Testis (tissue), 5 donors: ENCODE measurements at places on chromosomes 3 and 15. TPM values are rescaled to one million over a fixed set of nuclear protein-coding genes. Genes with fewer than 3 reads are reported as not detected.
A peak's percentile ranks its signal among the peaks of the same experiment; 100 is the strongest.

KCNMB2 gene
- total RNA-seq = not detected

SH2D7 gene
- 1.5 TPM for total RNA-seq

LRRK1 gene
- 24.6 TPM for total RNA-seq

SLC24A1 gene
- total RNA-seq = 24.3 TPM

GRCh38 chr3:194140520-194141414, 4.8 kb downstream of the HES1 start:
- DNase-seq = peak; percentile 54

- DNase-seq = no peak
Observed at GRCh38 chr15:64894395-64895056, 17.2 kb upstream of the ANKDD1A start.

DNA sequence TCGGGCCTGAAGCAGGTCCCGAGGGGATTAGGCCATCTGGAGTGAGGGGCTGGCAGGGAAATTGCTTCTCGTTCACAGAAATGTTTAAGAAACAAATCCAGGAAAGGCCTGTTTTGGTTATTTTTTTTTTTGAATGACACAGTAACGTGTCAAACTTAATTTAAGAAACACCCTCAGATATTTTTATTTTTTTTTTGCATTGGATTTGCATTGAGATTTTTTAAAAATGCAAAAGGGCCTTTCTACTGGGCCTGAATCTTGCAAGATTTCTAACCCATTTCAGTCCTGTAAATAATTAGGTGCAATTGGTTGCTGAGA, 25.0 kb upstream of the KLF13 start:
- peak; percentile 12 for DNase-seq

- no peak for DNase-seq
Observed at GRCh38 chr3:171940151-171940649, 97.1 kb downstream of the TMEM212 start.

- no peak for DNase-seq
Observed at GRCh38 chr3:169344465-169344864, 319.0 kb downstream of the MECOM start.
